Endothelial cell of umbilical vein (primary cell): ENCODE measurements at places on chromosomes 2 and 18. TPM values are rescaled to one million over a fixed set of nuclear protein-coding genes. Genes with fewer than 3 reads are reported as not detected.
A peak's percentile ranks its signal among the peaks of the same experiment; 100 is the strongest.

The SLC35F5 gene
- 46.6 and 51.1 TPM in 2 replicates for total RNA-seq

DNA sequence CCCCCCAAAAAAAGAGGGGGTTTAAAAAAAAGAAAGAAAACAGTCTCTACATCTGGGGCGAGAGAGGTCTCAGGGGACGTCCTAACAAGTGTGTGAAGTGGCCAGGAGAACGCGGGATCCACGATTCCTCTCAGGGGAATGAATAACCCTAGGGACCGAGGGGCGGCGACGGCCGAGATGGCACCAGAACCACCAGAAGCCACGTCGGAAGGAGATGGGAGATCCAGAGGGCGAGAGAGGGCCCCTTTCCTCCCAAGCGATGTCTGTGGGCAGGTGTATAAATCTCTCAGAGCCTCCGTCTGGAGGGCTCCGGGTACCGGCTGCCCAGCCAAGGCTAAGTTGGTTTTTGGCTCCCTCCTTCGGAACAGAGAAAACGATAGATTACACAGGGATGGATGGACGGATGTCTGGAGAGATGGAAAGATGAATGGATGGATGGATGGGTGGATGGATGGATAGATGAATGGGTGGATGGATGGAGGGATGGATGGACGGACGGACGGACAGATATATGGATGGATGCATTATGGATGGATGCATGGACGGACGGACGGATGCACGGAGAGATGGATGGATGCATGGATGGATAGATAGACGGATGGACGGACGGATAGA, 1.7 kb downstream of the EPHA4 start:
- H3K27ac ChIP-seq = no peak overlapping the region
- peak overlapping the region; percentile 28 for H3K4me3 ChIP-seq
- peak; percentile 50 for DNase-seq
- peaks cover 2% of the 10 kb centered on the region for H3K27me3 ChIP-seq
- H3K36me3 ChIP-seq = no peaks in the 10 kb centered on the region
- H3K4me1 ChIP-seq = peaks cover 10% of the 10 kb centered on the region

The PROM2 gene
- total RNA-seq = 0.44 and 0.60 TPM in 2 replicates

DNA sequence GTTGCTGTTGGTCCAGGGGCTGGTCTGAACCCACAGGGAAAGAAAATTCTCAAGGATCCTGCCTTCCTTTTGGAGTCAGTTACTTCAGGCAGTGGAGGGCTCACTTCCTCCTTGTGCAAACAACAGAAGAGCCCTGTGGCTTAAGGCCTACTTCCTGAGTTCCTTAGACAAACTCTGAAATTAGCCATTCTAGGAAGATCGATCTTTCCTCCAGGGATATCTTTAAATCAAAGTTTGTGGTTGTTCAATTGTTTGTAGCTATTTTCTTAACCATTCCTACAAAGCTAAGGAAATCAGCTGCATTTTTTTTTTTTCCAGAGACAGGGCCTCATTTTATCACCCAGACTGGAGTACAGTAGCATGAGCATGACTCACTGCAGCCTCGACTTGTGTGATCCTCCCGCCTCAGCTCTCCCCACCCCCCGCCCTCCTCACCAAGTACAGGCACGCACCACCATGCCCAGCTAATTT, 156.0 kb downstream of the TANC1 start:
- no peaks in the 10 kb centered on the region for H3K27me3 ChIP-seq
- no peak overlapping the region for H3K4me3 ChIP-seq
- peak; percentile 92 for DNase-seq
- peaks cover 35% of the 10 kb centered on the region for H3K4me1 ChIP-seq
- H3K27ac ChIP-seq = peak overlapping the region; percentile 84

DNA sequence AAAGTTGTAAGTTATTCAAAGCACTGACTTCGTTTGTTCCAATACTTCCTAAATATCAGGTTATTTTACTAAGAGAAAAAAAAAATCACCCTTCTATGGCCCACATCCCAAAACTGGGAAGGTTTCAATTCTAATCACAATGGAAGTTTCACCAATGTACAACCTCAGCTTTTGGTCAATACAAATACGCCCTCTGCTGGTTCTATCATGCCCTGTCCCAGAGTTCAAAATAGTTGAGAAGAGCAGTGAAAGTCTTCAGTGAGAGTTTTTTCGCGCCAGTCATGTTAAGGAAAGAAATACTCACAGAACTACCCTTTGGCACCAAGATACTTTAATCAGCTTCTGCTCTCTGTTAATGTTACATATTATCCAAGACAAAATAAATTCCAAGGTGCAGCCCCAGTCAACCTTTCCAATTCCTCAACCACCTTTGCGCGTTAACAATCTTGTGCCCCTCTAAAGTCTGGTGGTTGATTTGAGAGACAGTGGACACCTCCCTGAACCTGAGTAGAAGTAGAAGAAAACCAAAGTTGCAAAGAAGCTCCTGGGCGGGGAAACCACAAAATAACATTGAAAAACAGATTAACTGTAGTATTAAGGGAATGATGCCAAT, 59.9 kb downstream of the SUMO1 start:
- no peaks in the 10 kb centered on the region for H3K27me3 ChIP-seq
- no peak overlapping the region for H3K4me3 ChIP-seq
- peak; percentile 70 for DNase-seq
- no peaks in the 10 kb centered on the region for H3K36me3 ChIP-seq
- no peak overlapping the region for H3K27ac ChIP-seq

DNA sequence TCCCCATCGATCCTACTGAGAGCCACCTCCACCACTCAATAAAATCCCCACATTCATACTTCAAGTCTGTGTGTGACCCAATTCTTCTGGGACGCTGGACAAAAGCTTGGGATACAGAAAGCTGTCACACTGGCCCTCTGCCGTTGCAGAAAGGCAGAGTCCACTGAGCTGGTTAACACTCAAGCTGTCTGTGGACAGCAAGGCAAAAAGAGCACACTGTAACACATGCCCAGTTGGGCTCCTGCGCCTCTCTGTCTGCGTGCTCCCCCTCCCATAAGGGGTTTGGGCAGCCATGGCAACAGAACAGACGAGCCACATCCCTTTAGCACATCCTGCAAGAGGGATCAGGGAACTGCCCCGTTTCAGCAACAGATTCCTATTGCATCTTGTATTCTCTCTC, 106.9 kb upstream of the RGPD4 start:
- H3K27me3 ChIP-seq = no peaks in the 10 kb centered on the region
- H3K36me3 ChIP-seq = no peaks in the 10 kb centered on the region

GRCh38 chr2:71449343-71449742, 4.0 kb upstream of the DYSF start:
- H3K27me3 ChIP-seq = no peaks in the 10 kb centered on the region
- H3K27ac ChIP-seq = no peak overlapping the region
- H3K36me3 ChIP-seq = no peaks in the 10 kb centered on the region
- DNase-seq = no peak
- peaks cover 21% of the 10 kb centered on the region for H3K4me1 ChIP-seq

The TFCP2L1 gene
- total RNA-seq = not detected in 2 replicates

DNA sequence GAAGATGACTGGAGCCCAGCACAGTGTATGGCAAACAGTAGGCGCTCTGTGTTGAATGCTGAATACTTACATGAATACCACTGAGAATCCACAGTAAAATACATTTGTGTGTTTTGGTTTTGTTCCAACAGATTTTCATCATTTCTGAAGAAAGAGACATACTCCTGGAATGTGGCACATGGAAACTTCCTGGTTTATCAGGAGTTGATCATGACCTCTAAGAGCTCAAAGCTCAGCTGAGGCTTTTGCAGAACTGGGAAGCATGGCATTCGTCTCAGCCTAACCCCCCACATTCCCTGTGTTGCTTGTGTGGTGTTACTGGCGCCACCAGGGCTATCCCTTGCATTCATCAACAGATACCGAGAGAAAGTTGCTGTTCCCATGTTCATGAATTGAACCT, 316.9 kb upstream of the REV1 start:
- no peaks in the 10 kb centered on the region for H3K4me1 ChIP-seq
- no peak for DNase-seq
- H3K4me3 ChIP-seq = no peak overlapping the region
- H3K27ac ChIP-seq = no peak overlapping the region
- H3K36me3 ChIP-seq = no peaks in the 10 kb centered on the region

GRCh38 chr2:69298261-69298660, 88.8 kb downstream of the GFPT1 start:
- no peak overlapping the region for H3K4me3 ChIP-seq
- peaks cover 30% of the 10 kb centered on the region for H3K4me1 ChIP-seq
- peak; percentile 58 for DNase-seq
- peak overlapping the region; percentile 61 for H3K27ac ChIP-seq

The CDH2 gene
- 59.5 and 84.2 TPM in 2 replicates for total RNA-seq

The HOXD3 gene
- total RNA-seq = 15.3 and 20.9 TPM in 2 replicates

The SLC30A3 gene
- total RNA-seq = 9.2 and 16.7 TPM in 2 replicates

DNA sequence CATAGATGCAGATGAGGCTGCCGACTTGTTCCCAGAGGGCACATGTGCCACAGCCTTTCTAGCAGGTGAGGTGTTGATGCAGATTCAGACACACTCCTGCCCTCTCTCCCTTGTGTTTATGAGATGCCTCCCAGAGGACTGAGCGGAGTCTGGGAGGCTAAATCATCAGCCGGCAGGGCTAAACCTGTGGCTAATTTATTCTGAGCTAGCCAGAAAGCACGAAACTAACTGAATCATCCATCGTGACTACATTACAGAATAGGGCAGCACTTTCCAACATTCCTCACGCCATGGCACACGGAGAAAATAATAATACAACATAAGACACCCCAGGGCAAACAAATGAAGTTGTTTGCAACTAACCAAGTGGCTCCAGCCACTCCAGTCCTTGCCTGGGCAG, 101.7 kb upstream of the FZD7 start:
- H3K4me1 ChIP-seq = no peaks in the 10 kb centered on the region
- no peak overlapping the region for H3K27ac ChIP-seq
- H3K27me3 ChIP-seq = peaks cover 16% of the 10 kb centered on the region
- no peak overlapping the region for H3K4me3 ChIP-seq
- H3K36me3 ChIP-seq = no peaks in the 10 kb centered on the region

DNA sequence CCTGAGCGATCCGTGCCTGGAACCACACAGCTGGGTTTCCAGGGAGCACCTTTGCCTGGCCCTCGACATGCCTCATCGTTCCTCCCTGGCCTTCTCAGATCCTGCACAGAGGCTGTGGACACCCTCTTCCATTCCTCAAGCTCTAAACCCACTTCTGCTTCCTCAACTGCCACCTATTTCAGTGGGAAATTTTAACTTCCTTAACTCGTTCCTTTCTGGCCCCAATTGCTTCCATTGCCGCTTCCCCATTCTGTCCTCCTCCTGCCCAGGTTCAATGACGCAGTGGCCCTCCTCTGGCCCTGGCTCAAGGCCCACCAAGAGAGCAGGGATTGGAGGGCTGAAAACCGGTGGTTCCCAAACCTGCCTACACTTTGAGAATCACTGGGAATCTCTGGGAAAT, 4.8 kb upstream of the B3GNT7 start:
- H3K27ac ChIP-seq = no peak overlapping the region
- H3K4me3 ChIP-seq = no peak overlapping the region
- peaks cover 6% of the 10 kb centered on the region for H3K27me3 ChIP-seq
- peaks cover 3% of the 10 kb centered on the region for H3K4me1 ChIP-seq

DNA sequence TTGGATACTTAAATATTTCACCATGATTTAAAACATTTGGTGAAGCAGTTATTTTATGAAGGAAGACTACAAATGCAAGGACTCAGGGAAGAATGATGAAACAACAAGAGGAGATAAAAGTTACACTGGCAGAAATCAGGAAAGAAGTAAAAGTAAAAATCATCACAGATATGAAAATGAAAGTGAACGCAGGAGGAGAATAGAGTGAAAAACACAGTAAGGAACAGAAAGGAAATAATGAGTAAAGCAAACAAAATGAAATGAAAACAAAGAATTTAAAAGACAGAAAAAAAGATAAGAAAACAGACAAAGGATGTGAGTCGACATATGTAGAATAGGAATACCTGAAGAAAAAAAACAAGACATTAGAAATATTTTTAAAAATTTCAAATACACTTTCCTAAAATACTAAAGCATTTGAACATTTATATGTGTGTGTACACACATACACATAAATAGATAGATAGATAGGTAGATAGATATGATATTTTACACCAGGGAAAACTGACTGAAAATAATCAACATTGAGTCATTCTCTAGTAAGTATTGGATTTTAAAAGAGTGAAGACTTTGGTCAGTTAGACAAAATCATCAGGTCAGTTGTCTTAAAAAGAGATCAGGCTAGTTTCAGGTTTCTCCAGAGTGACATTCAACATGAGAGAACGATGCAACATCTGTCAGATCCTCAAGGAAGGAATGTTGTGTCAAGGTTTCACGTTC, 12.1 kb upstream of the KDSR start:
- peak overlapping the region; percentile 53 for H3K4me3 ChIP-seq
- peak; percentile 45 for DNase-seq
- no peaks in the 10 kb centered on the region for H3K27me3 ChIP-seq
- H3K36me3 ChIP-seq = no peaks in the 10 kb centered on the region

DNA sequence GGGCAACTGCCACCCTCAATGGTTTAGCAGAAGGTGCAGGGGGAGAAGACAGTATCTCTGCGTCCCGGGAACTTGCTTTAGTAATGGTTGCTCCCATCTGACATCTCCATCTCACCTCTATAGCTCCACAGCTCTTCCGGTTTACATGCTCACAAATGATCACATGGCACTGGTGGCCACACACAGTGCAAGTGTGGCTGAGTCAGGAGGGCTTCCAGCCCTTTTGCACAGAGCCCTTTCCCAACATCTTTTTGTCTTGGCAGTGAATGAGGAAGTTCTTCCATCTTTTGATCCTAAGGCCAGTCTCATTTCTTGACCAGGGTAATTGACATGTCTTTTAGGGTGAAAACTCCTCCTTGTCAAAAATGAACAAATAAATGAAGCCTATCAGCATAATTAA, 347.7 kb downstream of the LPIN1 start:
- no peak overlapping the region for H3K4me3 ChIP-seq
- H3K27me3 ChIP-seq = no peaks in the 10 kb centered on the region
- H3K36me3 ChIP-seq = no peaks in the 10 kb centered on the region
- H3K4me1 ChIP-seq = no peaks in the 10 kb centered on the region
- no peak for DNase-seq
- no peak overlapping the region for H3K27ac ChIP-seq

The PER2 gene
- 3.3 and 3.8 TPM in 2 replicates for total RNA-seq

DNA sequence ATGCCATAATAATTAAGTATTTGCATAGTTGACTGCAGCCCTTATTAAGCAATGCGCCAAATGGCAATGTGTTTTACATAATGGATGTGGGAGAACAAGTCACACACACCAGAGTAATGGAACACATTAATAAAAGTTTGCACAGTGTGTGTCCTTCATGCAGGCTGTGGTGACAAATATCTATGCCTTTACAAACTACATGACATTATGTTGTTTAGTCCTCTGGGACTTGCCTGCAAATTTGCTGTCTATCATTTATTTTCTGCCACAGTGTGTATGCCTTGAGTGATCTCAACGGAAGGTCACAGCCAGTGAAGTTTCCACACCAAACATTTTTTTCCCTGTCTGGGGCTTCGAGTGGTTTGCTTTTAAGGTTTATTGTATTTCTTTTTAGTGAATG, 175.2 kb upstream of the TMEFF2 start:
- H3K4me1 ChIP-seq = no peaks in the 10 kb centered on the region
- no peaks in the 10 kb centered on the region for H3K36me3 ChIP-seq
- H3K27me3 ChIP-seq = no peaks in the 10 kb centered on the region
- DNase-seq = no peak
- H3K27ac ChIP-seq = no peak overlapping the region
- no peak overlapping the region for H3K4me3 ChIP-seq

The NT5DC4 gene
- total RNA-seq = not detected in 2 replicates
